ENCODE measurements at places on chromosomes 5 and 9.

GRCh38 chr5:158739951-158740757, 359.6 kb downstream of the EBF1 start:
- DNase-seq, result no peak

- no peak for DNase-seq
Observed at GRCh38 chr5:4089087-4089486, 493.5 kb downstream of the IRX1 start.

DNA sequence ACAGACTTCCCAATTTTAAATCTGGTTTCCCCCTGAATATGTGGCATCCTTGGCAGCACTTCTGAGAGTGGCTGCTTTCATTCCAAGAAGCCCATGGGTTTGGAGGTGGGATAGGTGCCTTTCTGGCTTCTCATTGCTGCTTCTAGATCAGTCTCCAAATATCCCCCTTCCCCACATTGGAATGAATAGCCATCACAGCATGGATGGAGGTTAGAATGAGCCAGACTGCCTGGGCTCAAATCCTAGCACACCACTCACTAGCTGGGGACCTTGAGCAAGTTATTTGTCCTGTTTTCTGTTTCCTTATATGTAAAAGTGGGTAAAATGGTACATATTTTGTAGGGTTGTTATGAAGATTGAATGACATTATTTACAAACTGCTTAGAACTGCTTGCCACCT, 13.8 kb upstream of the IL13 start:
- DNase-seq, result no peak

GRCh38 chr5:95958310-95959014, 3.2 kb downstream of the ELL2 start:
- DNase-seq, result no peak

GRCh38 chr9:131273146-131273855, 3.0 kb downstream of the FAM78A start:
- DNase-seq, result no peak
